Activated naive CD8-positive, alpha-beta T cell treated with anti-CD3 and anti-CD28 coated beads, Interleukin-2, amount 50 U/mL, for 24 hours (primary cell): ENCODE measurements at places on chromosomes 6 and 20.

- DNase-seq, result peak; percentile 44
These were observed 75.4 kb upstream of the TMEM244 start for GRCh38 chr6:129936329-129937165.

- DNase-seq, result no peak
These were observed 400 bp upstream of the SMAP1 start for GRCh38 chr6:70667256-70667710.

DNA sequence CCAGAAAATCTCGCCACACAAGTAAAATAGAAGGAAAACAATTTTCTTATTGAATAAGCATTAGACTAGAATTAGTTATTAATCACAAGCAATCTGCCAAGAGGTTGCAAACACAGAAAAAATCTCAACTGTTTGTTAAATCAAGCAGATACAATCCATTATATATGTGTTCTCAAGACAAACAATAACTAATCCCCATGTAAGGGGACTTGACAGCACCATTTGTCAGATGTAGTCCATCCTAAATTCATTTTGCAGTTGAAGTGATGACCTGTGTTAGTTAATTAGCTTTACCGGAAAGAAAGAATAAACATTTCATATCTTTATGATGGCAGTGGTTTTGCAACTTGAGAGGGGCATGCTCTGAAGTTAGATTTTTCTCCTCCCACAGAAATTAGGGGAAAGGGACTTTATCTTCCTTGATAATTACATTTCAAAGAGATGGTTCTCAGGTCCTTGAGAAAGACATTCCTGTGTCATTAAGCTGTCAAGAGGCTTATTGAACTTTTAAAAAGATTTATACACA, 1588.0 kb downstream of the GRIK2 start:
- no peak for DNase-seq

GRCh38 chr6:31513456-31514165, 15.2 kb upstream of the MCCD1 start:
- DNase-seq, result no peak

DNA sequence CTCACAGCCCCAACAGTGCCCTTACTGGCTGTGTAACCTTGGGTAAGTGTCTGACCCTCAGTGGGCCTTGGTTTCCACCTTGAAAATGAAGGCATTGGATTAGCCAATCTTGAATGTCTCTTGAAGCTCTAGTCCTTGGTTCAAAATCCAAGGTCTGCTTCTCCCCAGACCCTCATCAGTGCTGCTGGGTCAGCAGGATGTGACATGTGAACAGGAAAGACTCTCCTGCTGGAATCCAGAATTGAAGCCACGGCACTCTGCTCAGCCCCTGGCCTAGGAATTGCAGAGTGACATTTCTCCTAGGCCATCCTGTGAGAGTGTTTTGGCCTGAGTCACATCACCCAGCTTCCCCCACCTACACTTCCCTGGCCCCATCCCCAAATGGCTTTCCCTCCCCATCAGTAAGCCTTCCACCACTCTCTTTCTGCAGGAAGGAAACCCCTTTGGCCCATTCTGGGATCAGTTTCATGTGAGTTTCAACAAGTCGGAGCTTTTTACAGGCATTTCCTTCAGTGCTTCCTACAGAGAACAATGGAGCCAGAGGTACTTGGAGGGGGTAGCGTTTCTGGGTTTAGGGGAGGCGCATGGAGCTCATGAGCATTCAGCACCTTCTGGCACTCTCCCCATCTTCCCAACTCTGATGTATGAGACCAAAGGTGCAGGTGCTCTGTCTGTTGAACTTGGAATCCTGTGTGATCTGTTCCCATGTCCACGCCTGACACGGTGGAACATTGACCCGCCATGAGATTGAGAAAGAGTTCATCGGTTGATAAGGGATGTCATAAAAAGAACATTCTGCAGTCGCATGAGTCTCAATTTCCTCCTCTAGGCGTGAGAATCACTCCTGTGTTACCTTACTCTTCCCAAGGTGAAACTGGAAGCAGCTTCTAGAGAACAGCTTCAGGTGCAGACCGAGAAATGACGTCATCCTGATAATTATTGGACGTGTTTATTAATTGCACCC, 8.8 kb downstream of the POFUT1 start:
- no peak for DNase-seq

GRCh38 chr6:6656287-6656686, 67.8 kb downstream of the LY86 start:
- DNase-seq, result no peak

GRCh38 chr6:43804550-43805223, 34.7 kb downstream of the VEGFA start:
- DNase-seq, result no peak

DNA sequence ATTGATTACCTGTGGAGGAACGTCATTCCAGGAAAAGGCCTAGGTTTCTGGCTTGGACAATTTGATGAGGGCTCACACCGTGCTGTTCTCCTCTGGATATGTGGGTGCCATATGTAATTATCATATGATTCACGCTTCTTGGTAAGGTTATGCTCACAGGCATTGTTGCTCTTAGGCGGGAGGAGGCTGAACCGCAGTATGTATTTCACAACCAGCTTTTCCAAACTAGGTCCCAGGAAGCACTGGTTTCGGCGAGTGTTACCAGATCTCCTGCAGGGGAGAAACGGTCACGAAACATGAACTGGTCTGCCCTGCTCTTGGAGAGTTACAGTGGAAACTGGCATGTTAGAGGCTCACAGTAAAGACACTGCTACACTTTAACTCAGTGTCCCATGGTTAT, 793 bp upstream of the FAM50B start:
- no peak for DNase-seq

GRCh38 chr6:81485395-81485794, 267.1 kb downstream of the TENT5A start:
- no peak for DNase-seq

DNA sequence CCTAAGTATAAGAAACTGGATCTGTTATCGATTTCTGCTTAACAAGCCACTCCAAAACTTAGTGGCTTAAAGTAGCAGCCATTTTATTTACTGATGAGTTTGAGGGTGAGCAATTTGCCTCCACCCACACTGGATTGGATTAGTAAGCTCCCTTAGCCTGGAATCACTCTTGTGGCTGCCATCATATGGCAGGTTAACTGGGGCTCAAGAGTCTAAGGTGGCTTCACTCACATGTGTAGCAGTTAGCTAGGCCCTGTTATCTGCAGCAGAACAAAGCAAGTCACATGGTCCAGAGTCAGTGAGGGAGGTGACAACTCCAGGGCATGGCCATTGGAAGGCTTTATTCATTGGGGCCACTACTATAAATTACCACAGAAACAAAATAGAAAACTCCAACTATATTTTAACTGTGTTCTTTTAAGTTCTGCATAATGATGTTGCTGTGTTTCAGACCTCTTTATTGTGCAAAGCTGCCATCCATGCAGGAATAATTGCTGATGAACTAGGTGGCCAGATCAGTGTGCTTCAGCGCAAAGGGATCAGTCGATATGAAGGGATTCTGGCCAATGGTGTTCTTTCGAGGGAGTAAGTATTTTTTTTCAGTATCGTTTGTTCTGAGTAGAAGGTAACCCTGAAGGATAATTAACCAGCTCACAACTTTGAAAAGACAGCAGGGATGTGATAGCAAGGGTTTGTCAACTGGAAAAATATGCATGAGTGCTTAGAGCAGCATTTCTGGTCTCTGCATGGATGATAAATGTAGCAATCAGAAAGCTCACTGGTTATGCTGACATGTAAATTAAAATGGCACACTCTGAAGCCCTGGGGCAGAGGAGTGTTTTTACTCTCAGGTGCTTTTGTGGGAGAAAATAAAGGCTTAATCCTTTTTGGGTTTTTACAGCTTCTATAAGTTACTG, 49.6 kb downstream of the DCBLD1 start:
- no peak for DNase-seq

DNA sequence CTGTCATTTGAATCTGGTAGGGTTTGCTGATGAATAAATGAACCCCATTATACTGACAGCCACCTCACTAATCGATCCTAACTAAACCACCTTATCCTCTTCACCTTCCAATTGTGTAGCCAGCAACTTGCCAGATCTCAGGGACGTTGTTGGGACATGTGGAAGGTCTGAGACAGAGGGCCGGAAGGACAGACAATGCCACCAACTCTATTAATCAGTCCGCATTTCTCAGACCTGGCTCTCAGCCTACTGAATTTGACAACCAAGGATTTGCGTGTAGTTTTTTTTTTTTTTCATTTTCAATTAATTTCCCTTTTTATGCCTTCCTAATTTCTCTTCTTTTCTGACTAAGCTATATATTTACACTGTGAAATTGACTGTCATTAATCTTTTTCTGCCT, 122.5 kb downstream of the CARMIL1 start:
- DNase-seq, result no peak

- no peak for DNase-seq
These were observed 119.6 kb downstream of the TSHZ2 start for GRCh38 chr20:53091789-53092188.

DNA sequence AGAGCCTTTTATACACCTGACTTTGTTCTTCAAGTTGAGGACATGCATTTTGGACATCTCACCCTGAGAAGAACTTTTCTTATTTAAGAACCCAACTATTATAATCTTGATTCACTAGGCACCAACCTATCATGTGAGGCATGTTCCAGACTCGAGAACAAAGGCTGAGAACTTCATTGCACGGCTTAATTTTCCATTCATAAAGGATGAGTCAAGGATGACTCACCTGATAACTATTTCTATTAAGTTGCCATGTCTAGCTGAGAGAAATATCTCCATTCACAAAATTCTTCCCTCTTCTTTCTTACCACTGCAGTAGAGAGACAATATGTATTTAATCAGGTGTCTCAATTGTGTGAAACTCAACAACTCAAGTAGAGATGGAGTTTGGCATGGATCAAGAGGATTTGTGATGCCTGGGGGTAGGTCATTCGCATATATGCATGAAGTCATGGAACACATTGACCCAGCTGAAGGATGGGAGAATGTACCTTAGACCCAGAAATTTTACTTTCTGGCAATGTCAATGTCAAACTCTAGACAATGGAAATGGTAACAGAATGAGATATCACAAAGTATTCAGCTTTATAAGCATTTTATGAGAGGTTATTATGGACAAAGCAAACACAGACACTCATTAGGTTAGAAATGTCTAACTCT, 208.7 kb upstream of the PRND start:
- no peak for DNase-seq

- no peak for DNase-seq
These were observed 69.9 kb upstream of the STMND1 start for GRCh38 chr6:17031961-17032360.

DNA sequence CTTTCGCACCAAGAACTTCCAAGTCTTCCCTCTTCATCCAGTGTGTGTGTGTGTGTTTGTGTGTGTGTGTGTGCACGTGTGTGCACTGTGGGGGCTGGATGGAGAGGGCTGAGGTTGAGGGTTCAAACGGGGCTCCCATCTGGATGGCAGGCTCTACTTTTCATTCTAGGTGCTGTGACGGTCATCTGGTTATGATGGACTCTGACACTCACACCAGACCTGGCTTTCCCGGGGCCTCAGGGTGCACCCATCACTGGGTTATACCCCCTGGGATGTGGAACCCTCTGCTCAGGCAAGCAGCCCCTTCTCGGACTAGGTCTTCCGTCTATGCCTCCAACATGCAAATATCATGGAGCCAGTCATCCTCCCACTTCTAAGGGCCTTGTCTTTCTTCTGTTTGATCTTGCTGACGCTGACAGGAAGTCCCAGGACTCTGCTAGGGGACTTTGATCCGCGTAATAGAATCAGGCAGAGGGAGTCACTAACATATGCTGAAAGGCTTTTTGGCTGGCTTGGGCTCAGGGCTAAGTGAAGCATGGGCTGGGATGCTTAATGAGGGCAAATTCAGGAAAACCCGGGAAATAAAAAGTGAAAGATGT, 313.6 kb downstream of the CDC5L start:
- DNase-seq, result no peak

GRCh38 chr6:140058863-140059262, 684.4 kb upstream of the CITED2 start:
- DNase-seq, result no peak

DNA sequence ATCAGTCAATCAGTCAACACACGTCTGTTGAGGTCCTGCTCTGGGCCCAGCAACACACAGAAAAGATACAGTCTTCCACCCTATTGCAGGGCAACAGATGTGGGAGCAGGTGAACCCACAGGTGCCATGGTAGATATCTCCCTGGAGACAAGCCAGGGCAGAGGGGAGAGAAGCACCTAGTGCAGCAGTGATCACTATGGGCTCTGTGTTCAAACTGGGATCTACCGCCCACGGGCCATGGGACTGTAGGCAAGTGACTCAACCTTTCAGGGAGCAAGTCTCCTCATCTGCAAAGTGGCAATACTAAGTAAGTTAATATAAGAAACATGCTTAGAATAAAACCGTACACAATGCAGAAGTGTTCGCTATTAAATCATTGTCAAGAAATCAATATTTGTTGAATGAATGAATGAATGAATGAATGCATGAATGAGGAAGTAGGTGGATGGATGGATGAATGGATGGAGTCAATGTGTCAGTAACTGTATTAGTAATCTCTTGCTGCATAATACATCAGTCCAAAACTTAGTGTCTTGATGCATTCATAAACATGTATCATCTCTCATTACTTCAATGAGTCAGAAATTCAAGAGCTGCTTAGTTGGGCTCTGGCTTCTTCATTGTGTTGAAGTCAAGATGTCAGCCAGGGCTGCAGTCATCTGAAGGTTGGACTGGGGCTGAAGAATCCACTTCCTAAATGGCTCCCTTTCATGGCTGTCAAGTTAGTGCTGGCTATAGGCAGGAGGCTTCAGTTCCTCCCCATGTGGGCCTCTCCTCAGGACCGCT, 31.9 kb upstream of the NFATC2 start:
- no peak for DNase-seq

DNA sequence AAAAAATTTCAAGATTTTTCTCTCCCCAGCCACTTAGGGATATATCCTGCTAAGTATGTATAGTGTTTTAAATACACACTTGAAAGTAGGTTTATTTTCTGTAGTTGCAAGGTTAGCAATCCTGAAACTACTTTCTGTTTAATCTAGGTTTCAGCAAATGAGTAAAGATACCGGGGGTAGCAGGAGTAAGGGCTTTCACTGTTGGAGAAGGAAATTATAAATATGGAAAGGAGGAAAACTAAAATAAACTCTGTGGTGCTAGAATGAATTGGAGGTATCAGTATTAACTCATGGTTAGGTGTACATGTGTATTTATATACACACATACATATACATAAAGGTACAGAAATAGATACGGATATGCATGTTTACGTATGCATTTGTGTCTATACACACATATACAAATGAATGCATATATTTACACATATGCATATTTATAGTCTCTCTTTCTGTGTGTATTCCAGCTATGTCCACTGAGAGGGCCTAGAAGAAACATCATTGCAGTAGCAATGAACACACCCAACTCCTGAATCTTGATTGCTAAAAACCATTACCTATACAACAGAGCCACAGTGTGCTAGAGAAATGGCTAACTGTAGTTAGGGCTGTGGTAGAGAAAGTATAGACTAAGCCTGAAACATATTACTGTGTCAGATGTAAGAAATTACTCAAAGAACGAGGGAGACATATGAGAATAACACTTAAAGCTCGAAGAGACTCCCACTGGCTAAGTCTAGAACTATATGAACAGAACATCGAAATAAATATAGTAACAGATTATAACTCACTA, 95.9 kb upstream of the EMILIN3 start:
- DNase-seq, result no peak

DNA sequence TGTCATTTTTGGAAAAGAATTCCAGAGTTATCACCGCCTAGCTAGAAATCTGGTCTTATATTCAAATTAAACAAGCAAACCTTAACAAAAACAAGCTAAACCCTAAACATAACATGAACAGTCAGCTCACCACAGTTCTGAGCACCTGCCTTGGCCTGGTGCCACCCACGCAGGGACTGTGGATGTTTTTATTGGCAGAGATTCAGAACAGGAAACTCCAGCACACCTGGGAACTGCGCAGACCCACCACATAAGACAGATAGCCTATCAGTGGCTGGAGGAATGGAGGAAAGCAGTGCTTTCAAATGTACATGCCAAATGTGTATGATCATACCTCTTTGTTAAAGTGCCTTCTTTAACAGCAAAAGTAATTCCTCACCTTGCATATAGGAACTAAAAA, 8.9 kb downstream of the SLC16A10 start:
- peak; percentile 20 for DNase-seq
